ENCODE measurements at places on chromosomes 4 and X. TPM values are rescaled to one million over a fixed set of nuclear protein-coding genes. Genes with fewer than 3 reads are reported as not detected.
A peak's percentile ranks its signal among the peaks of the same experiment; 100 is the strongest.

- peak; percentile 34 for DNase-seq
These were observed 1.4 kb downstream of the AR start for GRCh38 chrX:67545036-67545821.

Gene RRH
- not detected for total RNA-seq

- DNase-seq = no peak
These were observed 20.1 kb upstream of the ADRA2C start for GRCh38 chr4:3745886-3746656.

DNA sequence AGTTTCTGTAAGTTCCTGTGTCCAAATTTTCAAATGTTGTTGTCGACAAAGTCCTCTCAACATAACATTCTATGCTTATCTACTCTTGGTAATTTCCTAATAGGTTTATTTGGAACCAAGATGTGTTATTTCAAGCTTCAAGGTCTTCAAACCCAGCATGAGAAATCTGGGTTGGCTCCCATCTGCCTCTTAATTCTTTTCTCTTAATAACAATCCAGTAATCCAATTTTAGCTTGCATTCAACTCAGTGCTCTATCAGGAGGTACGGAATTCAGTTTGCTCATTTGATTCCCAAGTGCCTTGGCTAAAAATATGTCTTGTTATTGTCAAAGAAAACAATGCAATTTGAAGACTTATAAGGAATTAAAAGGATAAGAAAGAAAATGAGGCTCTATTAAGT lies 235.5 kb upstream of the MID1 start:
- DNase-seq = no peak

Gene PDLIM3
- total RNA-seq = 18.4 TPM

DNA sequence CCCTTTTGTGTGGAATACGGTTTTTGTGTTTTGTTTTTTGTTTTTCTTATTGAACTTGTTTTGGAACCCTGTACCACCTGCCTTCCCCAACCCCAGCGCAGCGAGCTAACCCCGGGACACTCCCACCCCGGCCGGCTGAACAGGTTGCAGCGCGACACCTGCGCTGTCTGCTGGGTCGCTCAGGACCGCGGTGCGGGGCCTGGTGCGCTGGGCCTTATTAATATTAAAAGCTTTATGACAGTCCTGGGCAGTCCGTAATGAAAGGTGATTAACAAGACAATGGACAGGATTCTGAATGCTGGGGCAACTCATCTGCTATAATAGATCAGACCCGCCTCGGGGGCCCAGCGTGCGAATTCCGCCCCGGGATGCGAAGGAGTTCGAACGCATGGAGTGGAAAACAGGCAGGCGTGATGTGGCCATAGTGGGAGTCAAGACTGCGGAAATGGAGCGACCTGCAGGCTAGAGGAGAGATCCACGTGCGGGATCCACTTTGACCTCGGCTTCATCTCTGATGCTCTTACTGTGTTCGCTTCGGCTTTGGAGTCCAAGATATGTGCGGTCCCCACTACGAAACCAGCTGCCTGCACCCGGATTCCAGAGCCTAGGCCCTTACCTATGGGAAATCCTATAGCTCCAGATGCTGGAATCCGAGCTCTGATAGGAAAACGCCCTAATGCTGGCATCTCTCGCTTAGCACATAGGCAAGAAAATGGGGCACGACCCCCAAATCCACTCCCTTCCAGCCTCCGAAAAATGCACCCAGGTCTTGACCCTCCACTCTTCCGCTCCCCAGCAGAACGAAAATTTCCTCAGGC lies 69.0 kb upstream of the TMEM33 start:
- no peak for DNase-seq

- no peak for DNase-seq
These were observed 77.3 kb upstream of the LIMCH1 start for GRCh38 chr4:41460641-41461040.

Gene NEUROG2
- total RNA-seq = not detected

DNA sequence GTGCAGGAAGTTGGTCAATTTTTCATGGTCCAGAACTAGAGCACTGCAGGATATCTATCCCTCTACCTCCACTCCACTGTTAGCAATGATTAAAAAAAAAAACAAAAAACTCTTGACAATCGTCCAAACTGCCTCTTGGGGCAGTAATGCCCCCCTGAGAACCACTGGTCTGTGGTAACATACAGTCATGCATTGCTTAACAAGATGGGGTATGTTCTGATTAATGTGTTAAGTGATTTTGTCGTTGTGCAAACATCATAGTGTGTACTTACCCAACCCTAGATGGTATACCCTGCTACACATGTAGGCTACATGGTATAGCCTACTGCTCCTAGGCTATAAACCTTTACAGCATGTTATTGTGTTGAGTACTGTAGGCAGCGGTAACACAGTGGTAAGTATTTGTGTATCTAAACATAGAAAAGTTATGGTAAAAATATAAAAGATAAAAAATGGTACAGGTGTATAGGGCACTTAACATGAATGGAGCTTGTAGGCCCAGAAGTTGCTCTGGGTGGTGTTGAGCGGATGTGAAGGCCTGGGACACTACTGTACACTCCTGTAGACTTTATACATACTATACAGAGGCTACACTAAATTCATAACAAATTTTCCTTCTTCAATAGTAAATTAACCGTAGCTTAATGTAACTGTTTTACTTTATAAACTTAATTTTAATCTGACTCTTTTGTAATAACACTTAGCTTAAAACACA lies 34.1 kb downstream of the ART3 start:
- no peak for DNase-seq

DNA sequence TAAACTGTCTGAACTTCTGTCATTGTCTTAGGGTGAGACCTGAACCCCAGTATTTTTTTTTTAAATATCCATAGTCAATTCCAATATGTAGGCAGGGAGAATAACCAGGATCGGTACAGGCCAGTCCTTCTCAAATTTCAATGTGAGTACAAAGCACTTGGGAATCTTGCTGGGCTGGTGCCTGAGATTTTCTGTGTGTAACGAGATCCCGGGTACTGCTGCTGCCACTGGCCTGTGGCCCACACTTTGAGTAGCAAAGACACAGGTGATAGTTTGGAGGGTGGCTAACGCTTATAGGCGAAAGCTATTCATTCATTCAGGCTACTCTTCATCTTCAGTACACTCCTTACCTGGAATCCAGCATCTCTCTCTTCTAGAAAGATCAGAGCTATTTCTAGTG lies 923.6 kb upstream of the TENM3 start:
- no peak for DNase-seq

- no peak for DNase-seq
These were observed 25.1 kb downstream of the MSX1 start for GRCh38 chr4:4884611-4885010.

Gene PAGE2
- not detected for total RNA-seq

- no peak for DNase-seq
These were observed 13.8 kb downstream of the GALNT7 start for GRCh38 chr4:173182403-173182802.

GRCh38 chr4:87601361-87601760 lies 7.0 kb upstream of the DSPP start:
- no peak for DNase-seq

- peak; percentile 66 for DNase-seq
These were observed at the start of gene GPR78 for GRCh38 chr4:8580321-8581093. Gene GPR78, plus strand, starts transcription at chr4:8580392. Its CDS starts 591 bp downstream, at chr4:8580983.

DNA sequence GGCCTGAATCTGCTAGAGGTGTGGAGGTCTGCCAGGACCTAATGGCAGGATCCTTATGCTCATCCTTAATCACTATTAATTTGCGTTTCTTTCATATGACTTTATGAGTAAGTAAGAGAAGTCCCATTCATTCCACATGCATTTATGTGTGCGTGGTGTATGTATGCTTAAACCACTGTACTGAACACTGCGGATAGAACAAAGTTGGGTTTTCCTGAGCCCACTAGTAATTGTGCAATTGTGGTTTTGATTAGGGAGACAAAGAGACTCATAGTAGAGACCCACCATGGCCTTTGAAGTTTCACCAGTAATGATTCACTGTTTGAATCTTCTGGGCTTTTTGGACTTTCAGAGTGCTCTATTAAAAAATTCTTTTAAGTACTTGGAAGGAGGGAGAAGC lies 498.5 kb upstream of the DIPK2B start:
- DNase-seq = no peak

DNA sequence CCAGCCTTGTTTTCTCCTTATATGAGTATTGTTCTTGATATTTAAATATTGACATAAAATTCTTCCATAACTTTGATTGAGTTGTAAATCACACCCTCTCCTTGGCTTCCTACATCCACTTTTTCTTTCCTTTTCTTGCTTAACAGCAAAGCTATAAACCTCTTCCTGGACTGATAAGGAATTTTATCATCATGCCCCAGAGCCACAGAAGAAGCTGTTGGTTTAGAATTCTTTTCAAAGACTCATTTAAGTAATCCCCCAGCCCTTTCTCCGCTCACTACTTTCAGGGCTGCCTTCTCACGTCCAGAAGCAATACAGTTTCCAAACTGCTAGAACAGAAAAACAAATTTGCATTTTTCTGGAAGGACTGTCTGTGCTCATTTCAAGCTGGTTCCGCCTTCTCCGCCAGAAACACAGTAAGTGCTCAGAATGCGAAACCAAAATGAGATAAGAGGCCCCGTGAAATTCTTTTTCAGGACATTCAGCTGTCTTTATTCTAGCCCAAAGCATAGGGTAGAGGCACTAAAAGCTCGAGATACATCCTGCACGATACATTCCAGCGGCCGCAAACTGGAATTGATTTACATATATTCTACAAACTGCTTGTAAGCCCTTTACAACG lies 849 bp downstream of the MID1 start:
- no peak for DNase-seq

- DNase-seq = no peak
These were observed 145.1 kb downstream of the TBL1X start for GRCh38 chrX:9609987-9610386.

Gene PABPC1L2A
- total RNA-seq = not detected

Gene MRFAP1L1
- 48.8 TPM for total RNA-seq

- DNase-seq = no peak
These were observed 243.1 kb downstream of the ANK2 start for GRCh38 chr4:113292371-113293042.

DNA sequence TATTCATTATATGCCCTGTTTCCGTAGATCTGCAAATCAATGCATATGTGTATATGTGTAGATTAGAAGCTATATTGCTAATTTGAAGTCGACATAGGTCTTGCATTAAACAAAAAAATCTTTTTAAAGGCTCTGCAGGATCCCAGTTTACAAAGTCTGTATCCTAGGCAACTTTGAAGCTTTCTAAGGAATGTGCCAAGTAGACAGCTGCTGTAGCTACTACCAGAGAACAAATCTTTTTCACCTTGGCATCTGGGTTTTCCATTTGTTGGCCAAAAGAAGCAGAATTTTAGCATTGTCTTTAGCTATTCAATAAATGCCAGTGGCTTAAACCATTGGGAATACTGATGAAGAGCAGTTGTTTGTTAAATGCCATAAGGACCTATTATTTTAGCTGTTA lies 88.0 kb downstream of the NAA11 start:
- no peak for DNase-seq

DNA sequence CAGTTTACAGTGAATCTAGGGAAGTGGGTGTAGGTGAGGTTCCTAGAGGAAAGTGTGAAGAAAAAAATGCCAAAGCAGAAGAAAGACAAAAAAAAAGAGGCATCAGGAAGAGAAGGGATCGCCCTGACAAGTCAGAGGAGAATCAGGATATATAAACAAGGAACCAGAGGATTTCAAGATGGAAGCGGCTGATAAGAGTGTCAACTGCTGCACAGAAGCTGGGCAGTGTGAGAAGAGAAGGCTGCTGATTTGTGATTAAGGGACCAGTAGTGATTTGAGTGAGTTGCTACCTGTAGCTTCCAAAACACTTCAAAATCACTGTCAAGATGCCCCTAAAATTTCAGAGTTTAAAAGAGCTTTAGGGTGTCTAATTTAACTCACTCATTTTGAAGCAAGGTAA lies 258.2 kb downstream of the PPP3CA start:
- no peak for DNase-seq

- DNase-seq = no peak
These were observed 48.8 kb upstream of the ADAD1 start for GRCh38 chr4:122329876-122330565.

Gene MPP1
- total RNA-seq = 57.0 TPM

Gene ZDHHC15
- total RNA-seq = 1.8 TPM

- no peak for DNase-seq
These were observed 30.8 kb upstream of the VCX2 start for GRCh38 chrX:8201896-8202331.

DNA sequence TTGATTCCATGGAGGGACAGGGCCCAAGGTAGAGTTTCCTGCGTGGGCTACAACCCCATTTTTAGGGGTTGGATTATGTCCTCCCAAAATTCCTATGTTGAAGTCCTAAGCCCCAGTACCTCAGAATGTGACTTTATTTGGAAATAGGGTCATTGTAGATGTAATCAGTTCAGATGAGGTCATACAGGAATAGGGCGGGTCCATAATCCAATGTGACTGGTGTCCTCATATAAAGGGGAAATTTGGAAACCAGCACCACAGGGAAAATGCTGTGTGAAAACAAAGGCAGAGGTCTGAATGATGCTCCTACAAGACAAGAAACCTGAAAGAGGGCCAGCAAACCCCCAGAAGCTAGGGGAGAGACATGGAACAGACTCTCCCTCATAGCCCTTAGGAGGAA lies 31.1 kb upstream of the MAMLD1 start:
- DNase-seq = no peak

DNA sequence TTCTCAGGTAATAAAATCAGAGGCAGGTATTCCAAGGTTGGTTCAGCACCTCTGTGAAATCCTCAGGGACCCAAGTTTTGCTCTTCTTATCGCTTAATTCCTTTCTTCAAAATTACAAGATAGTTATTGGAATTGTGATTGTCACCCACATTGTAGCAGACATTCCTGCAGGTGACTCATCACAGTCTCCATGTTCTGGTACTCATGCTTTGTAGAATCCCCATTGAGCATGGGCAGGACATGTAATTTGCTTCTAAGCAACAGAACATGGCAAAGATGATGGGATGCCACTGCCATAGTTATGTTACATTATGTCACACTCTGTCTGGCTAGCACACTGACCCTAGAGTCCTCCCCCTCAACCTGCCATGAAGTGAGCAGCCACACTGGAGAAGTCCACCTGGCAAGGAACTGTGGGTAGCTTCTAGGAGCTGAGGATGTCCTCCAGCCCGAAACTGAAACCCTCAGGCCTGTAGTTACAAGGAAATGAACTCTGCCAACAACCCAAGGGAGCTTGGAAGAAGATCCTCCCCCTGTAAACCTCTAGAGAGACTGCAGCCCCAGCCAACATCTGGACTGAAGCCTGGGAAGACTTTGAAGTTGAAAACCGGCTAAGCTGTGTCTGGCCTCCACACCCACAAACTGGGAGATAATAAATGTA lies 58.3 kb upstream of the GUCY1A1 start:
- no peak for DNase-seq

Gene PLK4
- 2.0 TPM for total RNA-seq
